ENCODE measurements at places on chromosomes 2 and 18. TPM values are rescaled to one million over a fixed set of nuclear protein-coding genes. Genes with fewer than 3 reads are reported as not detected.

The KCNJ3 gene
- 1.3 TPM for total RNA-seq

The NPHP1 gene
- total RNA-seq, result 0.37 TPM

The ANTXR1 gene
- total RNA-seq, result 1.9 TPM

The TWIST2 gene
- total RNA-seq, result 0.17 TPM

The RESP18 gene
- not detected for total RNA-seq

The ASAP2 gene
- 3.5 TPM for total RNA-seq

The TNS1 gene
- 91.6 TPM for total RNA-seq

- DNase-seq, result no peak
Observed at GRCh38 chr2:49053156-49053555, 101.2 kb downstream of the FSHR start.

GRCh38 chr2:143258126-143258892 lies 129.1 kb downstream of the ARHGAP15 start:
- DNase-seq, result no peak

DNA sequence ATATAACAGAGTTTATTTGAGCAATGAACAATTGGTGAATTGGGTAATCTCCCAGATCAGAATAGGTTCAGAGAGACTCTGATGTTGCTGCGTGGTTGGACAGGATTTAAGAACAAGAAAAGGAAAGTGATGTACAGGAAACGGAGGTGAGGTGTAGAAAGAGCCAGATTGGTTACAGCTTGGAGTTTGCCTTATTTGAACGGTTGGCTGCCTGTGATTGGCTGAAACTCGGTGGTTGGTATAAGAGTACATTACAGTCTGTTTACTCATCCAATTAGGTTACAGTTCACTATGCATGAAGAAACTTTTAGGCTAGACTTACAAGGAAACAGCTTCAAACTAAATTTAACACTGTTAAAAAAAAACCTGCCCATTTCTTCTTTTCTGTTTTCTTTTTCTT lies 68.0 kb upstream of the CABLES1 start:
- DNase-seq, result no peak

- no peak for DNase-seq
Observed at GRCh38 chr18:42414756-42415454, 459.9 kb downstream of the PIK3C3 start.

DNA sequence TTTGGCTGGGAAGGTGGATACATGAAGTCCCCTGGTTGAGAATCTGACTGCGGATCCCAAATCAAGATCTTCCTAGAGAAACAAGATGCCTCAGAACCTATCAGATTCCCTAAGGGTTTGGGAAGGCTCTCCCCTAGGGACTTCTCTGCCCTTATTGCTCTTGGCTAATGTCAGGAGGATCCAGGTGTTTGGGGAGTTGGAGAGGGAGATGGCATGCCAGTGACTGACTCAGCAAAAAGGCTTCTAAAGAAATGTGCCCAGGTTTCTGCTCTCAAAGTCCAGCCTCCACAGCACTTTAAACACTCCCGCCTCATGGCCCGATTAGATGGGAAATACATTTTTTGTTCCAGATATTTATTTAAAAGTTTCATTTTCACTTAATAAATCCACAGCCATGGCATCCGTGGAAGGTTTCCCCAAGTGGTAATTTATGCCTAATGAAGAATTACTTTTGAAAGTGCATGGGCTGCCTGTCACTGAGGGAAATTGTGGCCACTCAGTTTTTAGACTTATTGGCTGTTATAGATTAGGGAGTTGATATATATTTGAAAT lies 156.4 kb downstream of the OSR1 start:
- DNase-seq, result no peak

GRCh38 chr2:23215016-23215415 lies 170.0 kb upstream of the KLHL29 start:
- DNase-seq, result no peak

GRCh38 chr2:7744827-7745226 lies 827.6 kb downstream of the RNF144A start:
- no peak for DNase-seq

GRCh38 chr2:239727182-239727775 lies 297.9 kb downstream of the NDUFA10 start:
- no peak for DNase-seq

DNA sequence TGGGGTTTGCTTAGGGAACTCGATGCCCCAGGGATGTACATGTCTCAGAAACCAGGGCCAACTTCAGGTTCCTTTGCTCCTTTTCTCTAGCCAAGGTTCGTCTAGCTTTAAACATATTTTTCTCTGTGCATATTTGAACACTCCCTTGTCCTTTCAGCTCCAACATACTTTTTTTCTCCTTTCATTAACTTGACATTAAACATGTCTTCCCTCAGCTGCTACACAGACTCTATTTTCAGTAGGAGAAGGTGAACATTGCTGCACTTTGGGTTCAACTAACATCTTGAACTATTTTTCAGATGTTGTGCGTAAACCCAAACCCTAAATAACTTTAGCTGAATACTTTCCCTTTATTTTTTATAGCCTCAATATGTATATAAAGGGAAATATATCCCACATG lies 212.9 kb downstream of the MTX2 start:
- DNase-seq, result no peak

- DNase-seq, result no peak
Observed at GRCh38 chr2:231632559-231633142, 40.0 kb downstream of the TEX44 start.

DNA sequence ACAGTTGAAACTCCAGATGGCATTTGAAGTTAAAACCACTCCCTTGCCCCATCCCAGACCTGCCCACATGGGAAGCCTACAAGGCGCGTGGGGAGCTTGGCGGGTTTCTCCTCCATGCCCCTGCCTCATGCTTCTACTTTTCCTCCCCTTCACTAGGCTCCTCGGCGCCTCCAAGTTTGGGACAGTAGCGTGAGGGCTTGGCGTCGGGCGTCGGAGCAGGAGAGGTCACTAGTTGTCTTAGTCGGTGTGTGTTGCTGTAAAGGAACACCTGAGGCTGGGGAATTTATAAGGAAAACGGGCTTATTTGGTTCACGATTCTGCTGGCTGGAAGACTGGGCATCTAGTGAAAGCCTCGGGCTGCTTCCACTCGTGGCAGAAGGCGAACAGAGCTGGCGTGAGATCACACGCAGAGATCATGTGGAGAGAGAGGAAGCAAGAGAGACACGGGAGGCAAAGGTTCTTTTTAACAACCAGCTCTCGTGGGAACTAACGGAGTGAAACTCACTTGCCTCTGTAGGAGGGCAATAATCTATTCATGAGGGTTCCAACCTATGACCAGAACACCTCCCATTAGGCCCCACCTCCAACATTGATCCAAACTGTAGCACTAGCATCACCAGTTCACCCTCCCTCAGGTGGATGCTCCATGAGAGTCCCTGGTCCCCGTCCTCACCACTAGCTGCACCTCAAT lies 25.3 kb downstream of the ITM2C start:
- no peak for DNase-seq

DNA sequence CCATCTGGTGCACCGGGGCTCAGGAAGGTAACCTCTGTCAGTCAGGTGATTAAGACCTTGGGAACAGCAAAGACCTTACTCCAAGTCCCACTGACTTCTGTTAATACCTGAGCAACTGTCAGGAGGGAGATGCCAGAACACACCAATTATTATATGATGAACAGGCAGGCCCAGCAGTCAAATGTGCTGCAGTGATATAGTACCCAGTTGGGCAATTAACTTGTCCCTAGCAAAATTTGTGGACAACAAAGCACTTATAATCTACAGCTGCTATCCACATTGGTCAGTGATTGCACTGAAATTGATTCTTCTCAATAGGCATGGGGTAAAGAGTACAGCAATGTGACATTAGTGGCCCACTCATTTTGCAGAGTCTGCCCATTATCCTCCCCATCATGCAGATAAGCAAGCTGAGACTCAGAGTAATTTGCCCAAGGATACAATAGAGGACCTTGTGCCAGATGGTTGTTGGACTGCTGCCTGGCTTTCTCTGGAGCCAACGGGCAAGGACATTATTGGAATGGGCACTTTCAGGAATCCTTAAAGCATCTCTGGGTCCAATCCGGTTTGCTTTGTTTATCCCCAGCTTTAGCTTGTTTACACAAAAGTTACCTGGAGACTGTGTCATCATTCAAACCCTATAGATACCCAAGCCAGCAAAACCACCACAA lies 147.6 kb downstream of the CCBE1 start:
- no peak for DNase-seq

GRCh38 chr2:209499069-209499468 lies 75.2 kb downstream of the MAP2 start:
- no peak for DNase-seq

- no peak for DNase-seq
Observed at GRCh38 chr2:110770959-110771431, 38.6 kb downstream of the ACOXL start.

All from liver (tissue), 10 donors.